ENCODE measurements at places on chromosomes 1 and 21.

- DNase-seq: no peak
Measured at GRCh38 chr1:226712742-226713419, 26.2 kb downstream of the ITPKB start.

GRCh38 chr1:243475966-243476365 lies 220.1 kb downstream of the SDCCAG8 start:
- no peak for DNase-seq

DNA sequence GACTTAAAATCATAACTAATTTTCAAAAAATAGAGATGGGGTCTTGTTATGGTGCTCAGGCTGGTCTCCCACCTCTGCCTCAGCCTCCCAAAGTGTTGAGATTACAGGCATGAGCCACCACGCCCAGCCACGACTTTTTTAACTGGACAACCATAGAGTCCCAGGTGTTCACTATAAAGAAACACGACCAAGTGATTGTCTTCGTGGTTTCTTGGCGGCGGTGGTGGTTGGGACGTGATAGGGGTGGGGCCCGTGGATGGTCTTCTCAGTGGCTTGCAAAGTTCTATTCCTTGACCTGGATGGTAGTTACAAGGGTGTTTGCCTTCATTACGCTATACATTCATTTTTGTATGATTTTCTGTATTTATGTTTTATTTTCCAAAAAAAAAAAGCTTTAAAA lies 34.6 kb upstream of the COX20 start:
- no peak for DNase-seq

DNA sequence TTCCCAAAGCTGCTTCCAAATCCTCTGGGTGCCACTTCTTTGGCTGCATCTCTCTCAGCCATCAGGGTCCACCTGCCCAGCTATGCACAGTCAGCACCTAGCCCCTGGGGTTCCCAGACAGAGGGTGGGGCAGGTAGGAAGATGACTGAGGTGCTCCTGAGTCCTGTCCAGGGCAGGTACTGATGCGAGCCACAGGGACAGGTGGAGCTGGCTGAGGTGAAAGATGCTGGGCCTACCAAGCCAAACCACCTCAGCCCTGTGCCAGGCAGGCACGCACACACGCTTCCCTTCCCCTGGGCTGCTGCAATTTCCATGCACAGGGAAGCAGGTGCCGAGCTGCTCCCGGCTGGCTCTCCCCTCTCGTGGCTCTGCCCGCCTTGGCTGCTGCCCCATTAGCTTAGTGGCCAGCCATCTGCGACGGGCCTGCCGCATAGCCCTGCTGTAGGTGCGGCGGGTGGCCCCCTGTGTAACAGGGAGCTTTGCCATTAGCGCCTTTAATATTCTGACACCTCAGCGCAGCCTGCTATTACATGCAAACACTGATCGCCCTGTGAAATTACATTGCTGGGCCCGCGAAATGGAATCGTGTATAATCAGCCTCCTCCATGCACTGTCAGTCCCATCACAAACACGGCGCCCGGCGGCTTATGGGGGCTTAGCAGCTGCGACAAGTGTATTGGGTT lies 38.9 kb downstream of the DMAP1 start:
- no peak for DNase-seq

GRCh38 chr1:214550013-214550856 lies 1.2 kb downstream of the PTPN14 start:
- DNase-seq: no peak

DNA sequence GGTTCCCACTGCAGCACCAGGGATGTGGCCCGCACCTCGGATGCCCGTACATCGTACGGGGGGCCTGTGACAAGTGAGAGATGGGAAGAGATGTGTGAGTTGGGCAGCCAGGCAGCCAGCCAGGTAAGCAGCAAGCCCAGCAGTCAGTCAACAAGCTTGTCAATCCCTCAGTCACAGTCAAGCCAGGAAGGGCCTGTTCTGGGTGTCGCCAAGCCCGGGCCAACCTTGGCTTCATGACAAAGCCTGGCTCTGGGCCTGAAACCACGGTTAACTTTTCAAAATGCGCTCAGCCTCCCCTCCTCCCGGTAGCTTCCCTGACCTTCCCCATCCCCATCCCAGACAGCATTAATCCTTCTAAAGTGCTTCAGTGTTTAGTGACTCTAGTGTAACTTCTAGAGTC lies 31.8 kb downstream of the MYOM3 start:
- no peak for DNase-seq

GRCh38 chr1:116019653-116020253 lies 43.4 kb downstream of the SLC22A15 start:
- no peak for DNase-seq

DNA sequence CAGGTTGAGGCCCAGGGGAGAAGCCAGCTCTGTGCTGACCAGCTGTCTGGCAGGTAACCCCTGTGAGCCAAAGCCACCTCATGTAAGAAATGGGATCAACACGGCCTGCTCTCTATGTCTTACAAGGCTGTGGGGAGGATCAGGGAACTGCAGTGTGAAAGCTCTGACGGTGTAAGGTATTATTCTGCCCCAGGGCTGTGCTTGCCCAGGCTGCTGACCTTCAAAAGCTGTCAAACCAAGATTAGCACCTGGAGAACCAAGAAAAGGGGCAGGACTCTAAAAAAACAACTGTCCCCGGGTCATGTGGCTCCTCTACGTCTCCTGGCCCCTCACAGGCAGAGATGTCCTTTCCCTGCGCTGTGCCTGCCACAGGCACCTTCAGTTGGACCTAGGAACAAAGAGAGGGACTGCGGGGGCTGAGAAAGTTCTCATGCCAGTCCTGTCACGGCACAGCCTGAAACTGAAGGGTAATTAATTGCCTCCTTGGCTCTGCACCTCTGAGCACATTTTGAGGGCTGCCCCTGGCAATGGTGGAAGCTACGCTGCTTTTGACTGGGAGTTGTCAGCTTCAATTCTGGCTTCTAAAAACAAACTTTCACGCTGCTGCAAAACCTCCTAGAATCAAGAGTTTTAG lies 77.6 kb downstream of the PGBD5 start:
- DNase-seq: no peak

DNA sequence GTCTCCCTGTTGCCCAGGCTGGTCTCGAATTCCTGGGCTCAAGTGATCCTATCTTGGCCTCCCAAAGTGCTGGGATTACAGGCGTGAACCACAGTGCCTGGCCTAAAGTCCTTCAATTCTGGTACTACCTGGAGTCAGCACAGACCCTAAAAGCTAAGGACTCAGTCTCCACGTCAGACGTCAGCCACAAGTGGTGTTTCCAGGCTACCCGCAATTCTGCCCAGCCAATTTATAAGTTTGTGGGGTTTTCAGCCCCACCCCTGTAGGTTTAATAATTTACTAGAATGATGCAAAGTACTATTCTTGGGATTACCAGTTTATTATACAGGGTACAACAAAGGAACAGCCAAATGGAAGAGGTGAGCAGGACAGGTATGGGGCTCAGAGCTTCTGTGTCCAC lies 10.6 kb upstream of the DIP2A start:
- DNase-seq: no peak

DNA sequence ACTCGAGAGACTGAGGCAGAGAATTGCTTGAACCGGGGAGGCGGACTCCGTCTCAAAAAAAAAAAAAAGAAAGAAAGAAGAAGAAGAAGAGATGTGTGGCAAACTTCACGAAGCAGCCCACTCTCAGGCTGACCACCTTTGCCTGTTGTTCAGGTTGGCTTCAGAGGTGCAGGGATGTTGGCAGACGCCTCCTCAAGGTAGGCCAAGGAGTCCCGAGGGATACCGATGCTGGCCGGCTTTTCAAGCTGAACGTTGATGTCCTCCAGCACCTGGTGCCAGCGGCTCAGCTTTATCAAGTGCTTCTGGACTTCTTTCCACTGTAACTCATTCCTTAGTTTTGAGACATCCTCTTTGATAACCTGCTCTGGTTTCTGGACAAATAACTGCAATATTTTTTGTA lies 243.8 kb upstream of the ADGRL2 start:
- DNase-seq: no peak

- no peak for DNase-seq
Measured at GRCh38 chr1:219813294-219813693, 115.1 kb downstream of the SLC30A10 start.

DNA sequence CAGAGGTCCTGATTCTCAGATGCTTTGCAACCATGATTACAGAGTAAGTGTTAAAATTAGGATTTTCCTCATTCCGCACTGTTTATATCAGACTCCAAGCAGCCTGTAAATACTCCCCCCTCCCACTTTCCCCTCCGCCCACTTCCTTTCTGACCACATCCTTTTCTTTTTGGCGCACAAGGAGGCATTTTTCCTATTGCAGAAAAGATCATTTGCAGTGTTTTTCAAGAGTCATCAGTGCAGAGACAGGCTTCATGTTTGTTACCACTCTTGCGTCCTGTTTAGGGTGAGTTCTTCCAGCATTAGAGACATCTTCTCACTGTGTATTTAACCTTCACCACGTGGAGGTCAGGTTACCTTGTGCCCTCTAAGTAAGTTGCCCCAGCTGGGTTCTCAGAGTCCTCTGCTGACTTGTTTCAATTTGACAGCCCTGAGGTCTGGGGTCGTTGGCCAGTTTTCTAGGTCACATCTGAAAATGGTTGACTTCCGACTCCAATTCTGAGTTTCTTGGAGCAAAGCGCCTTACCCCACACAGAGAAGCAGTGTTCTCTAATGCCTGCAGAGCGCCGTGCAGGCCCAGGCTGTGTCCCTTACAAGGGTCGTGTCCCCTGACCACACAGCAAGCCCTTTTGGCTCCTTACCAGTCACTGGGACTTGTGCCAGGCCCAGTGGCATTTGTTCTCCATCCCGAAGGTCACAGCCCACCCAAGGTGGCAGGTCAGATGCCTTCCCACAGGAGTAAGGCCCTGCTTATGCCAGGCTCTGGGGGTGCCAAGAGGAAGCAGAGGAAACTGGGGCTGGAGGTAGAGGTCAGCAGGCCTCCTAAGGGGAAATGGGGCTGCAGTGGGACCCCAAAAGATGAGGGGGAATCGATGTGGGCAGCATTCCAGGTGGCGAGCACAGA lies 85.6 kb downstream of the FAM78B start:
- DNase-seq: no peak

DNA sequence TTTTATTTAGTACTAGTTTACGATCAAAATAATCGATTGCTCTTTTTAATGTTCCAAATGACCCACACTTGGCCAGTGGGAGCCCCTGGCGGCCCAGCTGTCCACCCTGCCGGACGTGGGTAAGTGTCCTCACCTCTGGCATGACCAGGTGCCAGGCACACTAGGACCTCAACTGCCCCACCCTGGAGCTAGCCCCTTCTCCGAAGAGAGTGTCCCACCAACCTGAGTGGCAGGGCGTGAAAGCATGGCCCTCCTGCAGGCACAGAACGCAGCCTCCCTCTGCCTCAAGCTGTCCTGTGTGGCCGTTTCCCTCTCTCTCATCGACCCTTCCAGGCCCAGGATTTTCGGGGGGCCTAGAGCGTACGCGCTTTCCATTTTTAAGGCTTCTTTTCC lies 32.9 kb upstream of the AGPAT3 start:
- no peak for DNase-seq

GRCh38 chr21:42010507-42011495 lies 641 bp upstream of the ZBTB21 start:
- DNase-seq: peak; percentile 8

DNA sequence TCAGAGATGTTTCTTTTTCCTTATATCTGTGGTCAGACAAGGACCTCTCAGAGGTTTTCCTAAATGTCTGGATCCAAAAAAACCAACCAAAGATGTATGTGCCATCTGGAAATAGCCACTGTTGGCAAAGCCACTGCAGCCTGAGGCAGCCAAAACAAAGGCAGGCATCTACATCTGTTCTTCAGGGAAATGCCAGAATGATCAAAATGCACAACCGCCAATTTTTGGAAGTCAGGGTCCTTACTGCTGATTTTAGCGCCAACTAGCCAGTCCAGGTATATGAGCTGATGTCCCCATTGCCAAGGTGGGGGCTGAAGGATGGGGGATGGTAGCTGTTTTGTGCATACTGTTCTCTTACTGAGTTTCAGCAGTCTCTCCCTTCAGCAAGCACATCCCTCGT lies 45.9 kb downstream of the SYT14 start:
- no peak for DNase-seq

DNA sequence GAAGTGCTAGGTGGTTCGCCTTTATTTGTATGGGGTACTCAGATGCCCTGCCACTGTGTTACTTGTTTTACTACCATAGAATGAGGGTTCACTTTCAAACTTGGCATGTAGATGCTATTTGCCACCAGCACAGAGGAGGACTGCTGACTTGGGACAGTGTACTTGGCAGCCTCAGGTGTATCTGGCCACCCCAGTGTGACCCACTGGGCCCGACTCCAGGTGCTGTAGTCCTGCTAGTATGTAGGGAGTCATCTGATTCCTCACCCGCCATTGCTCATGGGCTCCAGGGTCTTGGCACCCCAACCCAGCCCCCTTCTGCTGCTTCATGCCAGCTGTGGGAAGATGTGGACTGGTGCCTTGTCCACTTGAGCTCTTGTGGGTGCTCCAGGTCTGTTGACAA lies 40.0 kb downstream of the ZNF678 start:
- DNase-seq: no peak

DNA sequence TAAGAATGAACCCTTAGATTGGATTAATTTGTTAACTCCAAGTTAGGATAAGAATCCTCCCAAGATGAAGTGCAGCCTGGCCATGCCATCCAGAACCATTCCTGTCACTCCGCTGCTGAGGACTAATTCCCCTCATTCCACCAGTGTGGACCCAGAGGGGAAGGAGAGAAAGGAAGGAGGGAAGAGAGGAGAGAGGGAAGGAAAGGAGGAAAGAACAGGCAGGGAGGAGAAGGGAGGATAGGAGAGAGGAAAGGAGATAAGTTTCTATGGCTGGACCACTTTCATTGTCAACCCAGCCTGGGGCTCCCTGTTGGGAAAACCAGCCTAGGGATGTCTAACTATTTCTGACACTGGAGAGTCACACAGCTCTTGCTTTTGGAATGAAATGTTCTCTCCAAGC lies 4.7 kb downstream of the MRAP start:
- DNase-seq: no peak

DNA sequence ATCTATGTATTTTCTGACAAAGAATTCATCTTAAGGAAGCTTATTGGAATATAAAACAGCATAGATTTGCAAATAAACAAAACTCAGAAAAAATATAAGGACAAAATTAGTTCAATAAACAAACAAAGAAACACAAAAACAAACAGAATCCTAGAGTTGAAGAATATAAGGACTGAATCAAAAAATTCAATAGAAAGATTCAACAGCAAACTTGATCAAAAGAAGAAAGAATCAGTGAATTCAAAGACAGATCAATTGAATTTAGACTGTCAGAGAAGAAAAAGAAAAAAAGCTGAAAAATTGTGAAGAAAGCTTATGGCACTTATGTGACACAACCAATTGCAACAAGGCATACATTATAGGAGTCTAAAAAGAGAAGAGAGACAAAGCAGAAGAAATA lies 770.0 kb upstream of the RGS18 start:
- DNase-seq: no peak

DNA sequence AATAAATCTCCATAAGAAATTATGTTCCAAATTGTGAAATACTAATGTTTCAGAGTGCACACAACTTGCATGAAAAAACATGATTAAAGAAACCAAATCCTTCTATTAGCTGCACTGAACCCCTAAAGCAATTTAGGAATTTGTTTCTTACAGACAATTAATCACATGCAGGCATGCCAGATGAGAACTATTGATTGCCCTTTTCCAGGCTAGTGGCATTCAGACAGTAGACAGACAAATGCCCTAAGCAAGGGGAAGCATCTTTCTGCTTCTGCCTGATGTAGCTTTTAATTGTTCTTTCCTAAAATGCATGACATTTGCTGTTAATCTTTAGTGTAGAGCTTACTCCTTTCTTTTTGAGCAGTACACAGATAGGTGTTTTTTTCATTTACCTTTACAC lies 229.5 kb downstream of the DPYD start:
- no peak for DNase-seq
